Activated CD8-positive, alpha-beta memory T cell treated with anti-CD3 and anti-CD28 coated beads, Interleukin-2, amount 10 ng/mL, durations not matched to agents 7 days and 5 days (primary cell): ENCODE measurements at places on chromosomes 12 and 14. TPM values are rescaled to one million over a fixed set of nuclear protein-coding genes. Genes with fewer than 3 reads are reported as not detected.

Gene FIGNL2
- 0.40 TPM for total RNA-seq

Gene DACT1
- 0.21 TPM for total RNA-seq

DNA sequence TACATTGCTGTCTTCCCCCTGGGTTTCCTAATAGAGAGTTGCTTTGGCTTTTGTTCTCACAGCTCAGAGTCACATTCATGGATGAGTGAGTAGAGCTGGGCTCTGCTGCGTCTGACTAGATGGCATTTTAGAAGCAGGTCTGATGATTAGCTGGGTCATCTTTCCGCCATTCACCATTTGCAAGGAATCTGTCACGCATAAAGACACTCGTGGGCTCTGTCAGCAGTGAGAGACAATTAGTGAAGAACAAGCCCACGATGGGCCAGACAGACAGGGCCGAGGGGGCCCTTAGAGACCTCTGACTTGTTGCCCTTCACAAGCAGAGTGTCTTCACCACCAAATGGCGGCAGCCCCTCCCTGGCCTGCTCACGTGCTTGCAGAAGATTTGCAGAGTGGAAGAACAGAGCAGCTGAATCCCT is 175.0 kb downstream of the CRADD start:
- H3K27me3 ChIP-seq: peaks cover 15% of the 10 kb centered on the region
- H3K4me3 ChIP-seq: no peak overlapping the region

- no peak for DNase-seq
- peaks cover 36% of the 10 kb centered on the region for H3K4me1 ChIP-seq
- no peaks in the 10 kb centered on the region for H3K27me3 ChIP-seq
- H3K36me3 ChIP-seq: peaks cover 67% of the 10 kb centered on the region
- H3K27ac ChIP-seq: no peak overlapping the region
- H3K4me3 ChIP-seq: no peak overlapping the region
Observed at GRCh38 chr12:118036672-118037411, 20.3 kb downstream of the RFC5 start.

- no peak overlapping the region for H3K4me3 ChIP-seq
- DNase-seq: no peak
- H3K4me1 ChIP-seq: peaks cover 9% of the 10 kb centered on the region
- H3K36me3 ChIP-seq: no peaks in the 10 kb centered on the region
- no peak overlapping the region for H3K27ac ChIP-seq
Observed at GRCh38 chr14:74975059-74975810, 19.8 kb upstream of the PGF start.

DNA sequence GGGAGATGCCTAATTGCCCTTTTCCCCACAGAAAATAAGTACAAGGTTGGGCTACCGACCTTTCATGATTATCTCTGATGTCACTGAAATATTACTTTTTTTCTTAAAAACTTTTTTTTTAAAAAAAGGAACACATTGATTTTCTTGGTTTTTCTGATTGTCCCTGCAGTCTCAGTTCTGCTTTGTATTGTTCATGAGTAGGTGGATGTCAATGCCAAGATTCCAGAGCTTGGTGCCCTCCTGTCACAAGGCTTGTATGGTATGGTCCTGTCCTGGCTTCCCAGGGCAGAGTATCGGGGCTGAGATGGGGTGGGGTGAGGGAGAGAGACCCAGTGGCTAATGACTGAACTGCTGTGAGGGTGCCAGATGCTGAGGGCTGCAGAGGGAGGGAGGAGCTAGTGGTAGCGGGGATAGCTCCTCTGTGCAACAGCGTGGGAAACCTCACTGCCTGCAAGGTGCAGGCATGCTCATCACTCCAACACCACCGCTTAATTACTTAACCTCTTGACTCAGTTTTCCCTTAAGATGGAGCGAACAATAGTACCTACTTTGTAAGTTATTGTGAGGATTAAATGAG is 4.4 kb upstream of the CTDSP2 start:
- H3K27me3 ChIP-seq: peaks cover 48% of the 10 kb centered on the region
- H3K27ac ChIP-seq: no peak overlapping the region
- peaks cover 4% of the 10 kb centered on the region for H3K4me1 ChIP-seq
- no peak for DNase-seq
- H3K36me3 ChIP-seq: no peaks in the 10 kb centered on the region
- H3K4me3 ChIP-seq: no peak overlapping the region

GRCh38 chr12:116060764-116061163 is 216.7 kb downstream of the MED13L start:
- no peak for DNase-seq
- H3K36me3 ChIP-seq: no peaks in the 10 kb centered on the region
- H3K27me3 ChIP-seq: no peaks in the 10 kb centered on the region
- H3K4me1 ChIP-seq: peaks cover 27% of the 10 kb centered on the region
- peak overlapping the region; percentile 74 for H3K4me3 ChIP-seq
- peak overlapping the region; percentile 94 for H3K27ac ChIP-seq

GRCh38 chr14:54728700-54729527 is 162.0 kb downstream of the SAMD4A start:
- H3K4me1 ChIP-seq: peaks cover 27% of the 10 kb centered on the region
- DNase-seq: no peak
- peaks cover 72% of the 10 kb centered on the region for H3K27me3 ChIP-seq
- H3K4me3 ChIP-seq: no peak overlapping the region
- no peaks in the 10 kb centered on the region for H3K36me3 ChIP-seq

- peak overlapping the region; percentile 30 for H3K27ac ChIP-seq
- no peak for DNase-seq
- H3K36me3 ChIP-seq: peaks cover 2% of the 10 kb centered on the region
- no peaks in the 10 kb centered on the region for H3K27me3 ChIP-seq
Observed at GRCh38 chr14:93269341-93270068, 62.4 kb downstream of the UBR7 start.
